ENCODE measurements at places on chromosomes 2 and 18. TPM values are rescaled to one million over a fixed set of nuclear protein-coding genes. Genes with fewer than 3 reads are reported as not detected.

DNA sequence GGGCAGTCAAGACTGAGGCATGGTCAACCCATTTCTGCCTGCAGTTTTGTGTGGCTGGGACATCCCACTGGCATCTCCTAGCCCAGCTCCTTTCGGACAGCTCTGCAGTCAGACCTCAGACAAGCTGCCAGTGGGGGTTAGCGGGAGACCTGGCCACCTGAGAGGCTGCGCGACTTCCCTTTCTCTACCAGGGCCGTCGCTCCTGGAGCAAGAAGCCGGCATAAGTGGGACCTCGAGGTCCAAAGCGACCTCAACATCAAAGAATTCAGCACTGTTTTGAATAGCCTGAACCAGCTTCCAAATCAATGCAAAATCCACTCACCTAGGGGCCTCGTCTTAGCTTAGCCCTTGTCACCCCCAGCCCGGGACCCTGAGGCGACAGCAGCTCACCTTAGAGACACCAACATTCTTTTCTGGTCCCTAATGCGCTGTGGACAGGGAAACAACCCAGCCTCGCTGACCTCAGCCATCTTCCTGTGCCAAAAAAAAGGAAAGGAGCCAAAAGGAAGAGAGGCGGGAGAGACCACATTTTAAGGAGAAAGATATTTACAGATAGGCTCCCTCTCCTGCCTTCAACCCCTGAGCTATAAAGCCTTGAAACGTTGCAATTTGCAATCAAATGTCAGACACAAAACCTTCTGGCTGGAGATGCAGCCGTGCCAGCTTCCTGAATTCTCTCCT, 81.2 kb downstream of the GFPT1 start:
- DNase-seq = no peak

- DNase-seq = no peak
Measured at GRCh38 chr18:13401404-13401803, 182.8 kb downstream of the LDLRAD4 start.

- no peak for DNase-seq
Measured at GRCh38 chr18:58495634-58496033, 133.3 kb downstream of the ALPK2 start.

- no peak for DNase-seq
Measured at GRCh38 chr2:172455121-172455515, 27.7 kb downstream of the ITGA6 start.

DNA sequence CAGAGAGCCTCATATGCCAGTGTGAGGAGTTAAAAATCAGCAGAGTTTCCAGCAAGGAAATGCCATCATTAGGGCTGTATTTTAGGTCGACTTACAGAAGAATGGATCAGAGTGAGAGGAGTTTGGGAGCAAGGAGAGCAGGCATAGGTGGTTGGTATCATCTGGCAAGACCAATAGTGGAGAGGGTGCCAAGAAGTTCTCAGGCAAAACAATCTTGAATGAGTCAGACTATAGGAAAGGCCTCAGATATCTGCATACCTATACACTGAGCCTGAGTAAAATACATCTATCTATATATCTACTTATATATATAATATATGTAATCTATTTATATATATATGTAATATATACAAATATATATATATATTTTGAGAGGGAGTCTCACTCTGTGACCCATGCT, 57.3 kb downstream of the TMEFF2 start:
- no peak for DNase-seq

DNA sequence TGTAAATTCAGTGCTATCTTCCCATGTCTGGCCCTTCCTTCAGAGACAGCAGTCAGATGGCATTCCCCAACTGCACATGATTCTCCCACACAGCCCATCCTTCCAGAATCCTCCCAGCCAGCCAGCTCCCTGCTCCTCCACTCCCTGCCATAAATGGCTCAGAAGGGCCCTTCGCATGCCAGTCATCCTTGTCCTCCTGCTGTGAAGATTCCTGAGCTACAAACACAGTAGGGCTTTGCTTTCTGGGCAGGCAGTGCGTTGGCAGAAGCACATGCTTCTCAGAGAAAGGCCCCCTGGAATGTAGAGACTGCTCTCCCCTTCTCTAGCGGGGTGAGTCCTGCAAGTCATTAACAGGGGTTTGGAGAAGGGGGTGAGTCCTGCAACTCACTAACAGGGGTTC, 71.9 kb downstream of the TEX51 start:
- DNase-seq = no peak

Gene PLEKHM3
- total RNA-seq = 10.4 TPM

Gene C2orf66
- not detected for total RNA-seq

Gene TUBA3E
- total RNA-seq = not detected

Gene GLS
- total RNA-seq = 188 TPM

Gene LYG1
- 1.6 TPM for total RNA-seq

Gene CD8B
- 4.1 TPM for total RNA-seq

Gene GCG
- 0.17 TPM for total RNA-seq
